ENCODE measurements at places on chromosomes 3 and 15.

GRCh38 chr3:71072287-71072686, 511.2 kb downstream of the FOXP1 start:
- DNase-seq: no peak

- no peak for DNase-seq
Observed at GRCh38 chr15:81724536-81724935, 321.3 kb downstream of the MEX3B start.

DNA sequence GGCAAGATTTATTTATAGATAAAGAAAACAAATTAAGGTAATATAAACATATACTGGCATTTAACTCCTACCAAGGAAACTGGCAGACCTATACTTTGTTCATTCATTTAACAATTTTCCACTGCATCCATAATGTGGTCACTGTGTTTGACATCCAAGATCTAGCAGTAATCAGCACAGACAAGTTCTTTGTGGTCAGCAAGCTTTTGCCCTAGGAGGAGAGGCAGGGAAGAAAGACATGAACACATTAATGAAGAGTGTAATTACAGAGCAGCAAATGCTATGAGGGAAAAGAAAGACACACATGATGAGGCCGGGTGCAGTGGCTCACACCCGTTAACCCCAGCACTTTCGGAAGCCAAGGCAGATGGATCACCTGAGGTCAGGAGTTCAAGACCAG, 34.4 kb downstream of the SUCLG2 start:
- DNase-seq: no peak

DNA sequence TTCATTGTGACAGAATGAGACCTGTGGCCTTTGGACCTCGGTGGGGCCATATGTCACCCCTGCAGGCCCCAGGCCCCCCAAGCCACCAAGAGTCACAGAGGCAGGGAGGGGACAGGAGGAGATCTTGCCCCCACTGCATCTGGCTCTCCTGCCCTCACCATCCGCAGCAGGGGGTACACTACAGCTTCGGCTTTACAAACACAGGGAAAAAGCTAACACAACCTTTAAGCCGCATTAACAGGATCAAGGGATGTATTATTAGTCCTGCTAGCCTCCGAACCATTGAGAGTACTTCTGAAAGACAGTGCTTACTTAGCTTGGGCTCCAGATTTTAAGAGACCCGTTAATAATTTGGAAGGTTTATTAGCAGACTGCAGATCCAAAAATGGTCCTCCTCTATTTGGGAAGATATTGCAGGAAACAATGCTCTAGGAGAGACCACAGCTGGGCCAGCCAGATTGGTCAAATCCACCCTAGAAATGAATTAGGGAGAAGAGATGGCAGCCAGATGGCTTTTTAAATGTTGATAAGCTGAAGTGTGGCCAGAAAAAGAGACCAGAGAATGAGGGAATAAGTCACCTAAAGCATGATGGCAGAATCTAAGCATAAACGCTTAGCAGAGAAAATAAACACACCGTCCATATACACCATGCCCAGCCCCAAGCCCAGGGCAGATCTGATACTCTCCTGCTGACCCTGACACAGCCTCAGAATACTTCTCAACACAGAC, 31.5 kb downstream of the SRGAP3 start:
- no peak for DNase-seq
